Smooth muscle cell of the coronary artery (primary cell): ENCODE measurements at places on chromosomes 16 and 17. TPM values are rescaled to one million over a fixed set of nuclear protein-coding genes. Genes with fewer than 3 reads are reported as not detected.

IRF8 gene
- total RNA-seq: not detected in 2 replicates

CLEC16A gene
- 15.9 and 33.8 TPM in 2 replicates for total RNA-seq

DHX8 gene
- 29.6 and 38.0 TPM in 2 replicates for total RNA-seq

TBC1D3I gene
- total RNA-seq: 0.08 TPM in 1 of 2 replicates, not detected in the other

NOG gene
- 0.23 TPM in 1 of 2 replicates, not detected in the other for total RNA-seq
